Large intestine (tissue), 12 donors: ENCODE measurements at places on chromosomes 13 and 19. TPM values are rescaled to one million over a fixed set of nuclear protein-coding genes. Genes with fewer than 3 reads are reported as not detected.

The ZNF540 gene
- 5.2 TPM for polyA plus RNA-seq

The CYP2F1 gene
- 0.06 TPM for polyA plus RNA-seq

The CIC gene
- 43.4 TPM for polyA plus RNA-seq

The ATP4A gene
- not detected for polyA plus RNA-seq

The POU2F2 gene
- polyA plus RNA-seq, result 2.7 TPM

The GJB6 gene
- polyA plus RNA-seq, result 0.25 TPM

The COL5A3 gene
- 5.6 TPM for polyA plus RNA-seq

The ANKLE1 gene
- polyA plus RNA-seq, result 1.4 TPM

The ZNF524 gene
- 18.9 TPM for polyA plus RNA-seq

The CEACAM4 gene
- polyA plus RNA-seq, result 0.16 TPM

The CYP4F22 gene
- polyA plus RNA-seq, result 0.04 TPM

- no peaks in the 10 kb centered on the region for H3K4me1 ChIP-seq
- no peaks in the 10 kb centered on the region for H3K27me3 ChIP-seq
- DNase-seq, result no peak
- H3K36me3 ChIP-seq, result no peaks in the 10 kb centered on the region
- H3K27ac ChIP-seq, result no peak overlapping the region
Measured at GRCh38 chr13:29887686-29888085, 37.3 kb upstream of the UBL3 start.

- DNase-seq, result no peak
- H3K4me1 ChIP-seq, result peaks cover 5% of the 10 kb centered on the region
- H3K27me3 ChIP-seq, result peaks cover 41% of the 10 kb centered on the region
- no peaks in the 10 kb centered on the region for H3K36me3 ChIP-seq
- no peak overlapping the region for H3K27ac ChIP-seq
Measured at GRCh38 chr19:48509467-48510194, 2.0 kb downstream of the LMTK3 start.

GRCh38 chr13:29991343-29991742, 140.9 kb upstream of the UBL3 start:
- H3K36me3 ChIP-seq, result no peaks in the 10 kb centered on the region
- no peak overlapping the region for H3K4me3 ChIP-seq
- no peak overlapping the region for H3K27ac ChIP-seq
- H3K27me3 ChIP-seq, result no peaks in the 10 kb centered on the region
- H3K4me1 ChIP-seq, result no peaks in the 10 kb centered on the region
- no peak for DNase-seq

- H3K4me3 ChIP-seq, result no peak overlapping the region
- peaks cover 57% of the 10 kb centered on the region for H3K36me3 ChIP-seq
- no peak overlapping the region for H3K27ac ChIP-seq
- H3K4me1 ChIP-seq, result no peaks in the 10 kb centered on the region
Measured at GRCh38 chr19:34228762-34229161, 25.6 kb upstream of the GARRE1 start.

- no peak overlapping the region for H3K4me3 ChIP-seq
- H3K4me1 ChIP-seq, result no peaks in the 10 kb centered on the region
- H3K36me3 ChIP-seq, result no peaks in the 10 kb centered on the region
- no peak for DNase-seq
- H3K27ac ChIP-seq, result no peak overlapping the region
Measured at GRCh38 chr13:89694451-89694850, 1653.0 kb upstream of the MIR17HG start.

- H3K4me1 ChIP-seq, result no peaks in the 10 kb centered on the region
- H3K4me3 ChIP-seq, result no peak overlapping the region
- no peak overlapping the region for H3K27ac ChIP-seq
- no peaks in the 10 kb centered on the region for H3K36me3 ChIP-seq
Measured at GRCh38 chr13:109615721-109616420, 170.5 kb downstream of the IRS2 start.

DNA sequence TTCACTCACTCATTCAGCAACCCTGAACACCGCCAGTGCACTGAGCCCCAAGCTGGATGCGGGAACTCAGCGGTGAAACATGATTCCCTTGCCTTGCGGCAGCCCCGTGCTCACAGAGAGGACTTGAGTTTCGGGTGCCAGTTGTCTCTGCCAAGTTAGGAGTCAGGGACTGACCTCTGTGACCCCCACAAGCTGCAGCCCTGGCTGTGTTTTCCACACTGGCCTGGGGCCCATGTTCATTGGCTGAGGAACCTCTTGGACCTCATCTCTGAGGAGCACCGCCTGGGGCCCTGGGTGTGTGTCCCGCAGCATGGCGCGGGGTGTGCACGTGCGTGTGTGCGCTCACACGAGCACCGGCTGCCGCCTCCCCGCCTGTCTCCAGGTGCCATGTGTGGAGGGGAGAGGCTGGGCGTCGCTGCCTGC, 31.0 kb downstream of the CAPN12 start:
- H3K27me3 ChIP-seq, result no peaks in the 10 kb centered on the region
- H3K4me3 ChIP-seq, result no peak overlapping the region
- no peak for DNase-seq
- peaks cover 97% of the 10 kb centered on the region for H3K36me3 ChIP-seq

GRCh38 chr19:45745606-45746005, 12.4 kb downstream of the MEIOSIN start:
- H3K27ac ChIP-seq, result no peak overlapping the region
- no peaks in the 10 kb centered on the region for H3K4me1 ChIP-seq
- H3K36me3 ChIP-seq, result no peaks in the 10 kb centered on the region
- H3K4me3 ChIP-seq, result no peak overlapping the region
- DNase-seq, result no peak
- H3K27me3 ChIP-seq, result peaks cover 7% of the 10 kb centered on the region

- DNase-seq, result no peak
- H3K4me1 ChIP-seq, result no peaks in the 10 kb centered on the region
- no peak overlapping the region for H3K4me3 ChIP-seq
- no peak overlapping the region for H3K27ac ChIP-seq
- no peaks in the 10 kb centered on the region for H3K27me3 ChIP-seq
- H3K36me3 ChIP-seq, result no peaks in the 10 kb centered on the region
Measured at GRCh38 chr13:75437582-75438318, 44.2 kb downstream of the TBC1D4 start.

DNA sequence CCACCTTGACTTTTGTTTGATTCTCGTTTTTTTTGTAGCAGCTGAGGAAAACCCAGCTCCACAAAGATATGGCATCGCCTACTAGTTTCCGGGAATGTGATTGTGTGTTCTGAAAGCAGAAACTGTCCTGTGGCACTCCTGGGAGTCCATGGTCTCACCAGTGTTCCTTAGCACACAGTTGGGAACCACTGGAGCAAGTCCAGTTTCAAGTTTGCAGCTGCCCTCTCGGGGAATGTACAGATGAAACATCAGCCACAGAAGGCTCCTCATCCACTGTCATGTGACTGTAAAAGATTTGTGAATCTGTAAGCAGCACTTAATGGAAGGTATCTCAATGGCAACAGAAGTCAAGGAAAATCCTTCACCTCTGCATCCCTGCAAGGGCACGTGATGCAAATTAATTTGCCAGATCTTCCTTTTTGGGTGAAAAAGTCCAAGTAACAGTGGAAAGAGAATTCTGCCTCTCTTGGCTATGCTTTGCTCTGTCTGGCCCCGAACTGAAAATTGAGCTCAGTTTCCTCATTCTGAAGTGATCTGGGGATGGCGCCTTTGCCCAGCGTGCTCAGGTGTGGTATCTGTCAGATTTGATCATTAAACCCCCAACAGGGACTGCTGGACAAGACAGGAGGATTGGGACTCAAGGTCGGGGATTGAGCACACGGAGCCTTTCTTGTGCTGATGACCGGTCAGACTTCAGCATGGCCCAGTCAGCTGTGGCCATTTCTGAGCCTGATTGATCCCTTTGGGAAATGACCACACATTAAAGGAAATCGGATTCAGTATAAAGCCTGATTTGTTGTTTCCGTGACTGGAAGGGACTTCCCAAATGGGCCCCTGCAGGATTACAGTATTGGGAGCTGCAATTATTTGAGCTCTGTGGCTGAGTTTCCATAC, 58.8 kb downstream of the ING1 start:
- peaks cover 10% of the 10 kb centered on the region for H3K27me3 ChIP-seq
- no peaks in the 10 kb centered on the region for H3K36me3 ChIP-seq
- DNase-seq, result no peak
- H3K27ac ChIP-seq, result no peak overlapping the region
- no peaks in the 10 kb centered on the region for H3K4me1 ChIP-seq

GRCh38 chr19:1567848-1568227, 287 bp downstream of the MEX3D start:
- H3K36me3 ChIP-seq, result no peaks in the 10 kb centered on the region
- peaks cover 14% of the 10 kb centered on the region for H3K4me1 ChIP-seq
- H3K27ac ChIP-seq, result no peak overlapping the region
- no peak overlapping the region for H3K4me3 ChIP-seq
- DNase-seq, result no peak

DNA sequence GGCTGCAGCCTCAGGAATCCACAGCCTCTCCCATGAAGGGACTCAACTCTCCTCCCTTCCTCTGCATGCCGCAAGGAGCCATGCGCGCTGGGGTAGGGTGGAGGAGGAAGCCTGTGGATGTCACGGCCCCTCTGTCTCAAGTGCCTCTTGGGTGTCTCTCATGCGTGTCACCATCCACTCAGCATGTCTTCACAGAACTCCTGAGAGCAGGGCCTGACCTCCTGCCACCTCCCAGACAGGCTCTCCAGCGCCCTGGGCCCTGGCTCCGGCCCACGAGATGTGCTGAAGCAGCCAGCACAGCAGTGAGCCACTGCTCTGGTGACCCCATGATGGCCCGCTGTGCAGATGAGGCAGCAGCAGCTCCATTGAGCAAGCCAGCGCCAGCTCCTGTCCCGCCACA, 25.9 kb upstream of the SPACA7 start:
- no peaks in the 10 kb centered on the region for H3K4me1 ChIP-seq
- H3K27ac ChIP-seq, result no peak overlapping the region
- H3K4me3 ChIP-seq, result no peak overlapping the region
- DNase-seq, result no peak
- H3K27me3 ChIP-seq, result peaks cover 35% of the 10 kb centered on the region
- no peaks in the 10 kb centered on the region for H3K36me3 ChIP-seq

- no peaks in the 10 kb centered on the region for H3K27me3 ChIP-seq
- H3K4me1 ChIP-seq, result peaks cover 3% of the 10 kb centered on the region
- no peak overlapping the region for H3K27ac ChIP-seq
- DNase-seq, result no peak
Measured at GRCh38 chr19:6413291-6413690, 11.3 kb downstream of the KHSRP start.

- no peak for DNase-seq
- H3K36me3 ChIP-seq, result no peaks in the 10 kb centered on the region
- H3K4me1 ChIP-seq, result peaks cover 37% of the 10 kb centered on the region
Measured at GRCh38 chr13:51004111-51004865, 94.7 kb downstream of the RNASEH2B start.

GRCh38 chr13:106187501-106188095, 347.9 kb downstream of the EFNB2 start:
- H3K27me3 ChIP-seq, result no peaks in the 10 kb centered on the region
- no peak overlapping the region for H3K27ac ChIP-seq
- no peak overlapping the region for H3K4me3 ChIP-seq

GRCh38 chr19:17749912-17750317, 1.4 kb upstream of the FCHO1 start:
- H3K27ac ChIP-seq, result no peak overlapping the region
- DNase-seq, result no peak
- H3K27me3 ChIP-seq, result peaks cover 11% of the 10 kb centered on the region
- no peaks in the 10 kb centered on the region for H3K36me3 ChIP-seq
- H3K4me3 ChIP-seq, result no peak overlapping the region

GRCh38 chr13:22014469-22014868, 343.6 kb downstream of the FGF9 start:
- H3K36me3 ChIP-seq, result no peaks in the 10 kb centered on the region
- H3K27ac ChIP-seq, result no peak overlapping the region
- no peak overlapping the region for H3K4me3 ChIP-seq
- no peaks in the 10 kb centered on the region for H3K4me1 ChIP-seq
- DNase-seq, result no peak

GRCh38 chr13:48874165-48874564, 101.5 kb upstream of the FNDC3A start:
- peaks cover 19% of the 10 kb centered on the region for H3K4me1 ChIP-seq
- H3K27me3 ChIP-seq, result peaks cover 9% of the 10 kb centered on the region
- no peak overlapping the region for H3K4me3 ChIP-seq
- no peaks in the 10 kb centered on the region for H3K36me3 ChIP-seq
- DNase-seq, result peak; percentile 49

DNA sequence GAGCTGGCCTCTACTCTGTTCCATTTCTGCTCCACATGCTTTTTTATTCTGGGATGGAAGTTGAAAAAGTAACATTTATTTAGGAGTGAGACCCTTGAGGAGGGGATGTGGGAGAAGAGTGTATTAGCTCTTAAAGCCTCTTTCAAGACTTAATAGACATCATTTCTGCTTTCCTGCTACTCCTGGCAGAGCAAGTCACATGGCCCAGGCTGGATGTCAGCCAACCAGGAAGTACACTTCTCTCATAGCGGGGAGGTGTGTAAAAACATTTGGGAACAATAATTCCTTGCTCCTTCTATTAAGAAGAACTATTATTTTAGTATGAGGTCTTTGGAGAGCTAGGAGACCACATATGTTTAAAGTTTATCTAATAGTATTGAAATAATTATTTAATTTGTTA, 40.6 kb upstream of the FAM216B start:
- DNase-seq, result peak; percentile 37
- H3K27ac ChIP-seq, result no peak overlapping the region
- H3K4me1 ChIP-seq, result no peaks in the 10 kb centered on the region
- no peak overlapping the region for H3K4me3 ChIP-seq
- no peaks in the 10 kb centered on the region for H3K27me3 ChIP-seq

DNA sequence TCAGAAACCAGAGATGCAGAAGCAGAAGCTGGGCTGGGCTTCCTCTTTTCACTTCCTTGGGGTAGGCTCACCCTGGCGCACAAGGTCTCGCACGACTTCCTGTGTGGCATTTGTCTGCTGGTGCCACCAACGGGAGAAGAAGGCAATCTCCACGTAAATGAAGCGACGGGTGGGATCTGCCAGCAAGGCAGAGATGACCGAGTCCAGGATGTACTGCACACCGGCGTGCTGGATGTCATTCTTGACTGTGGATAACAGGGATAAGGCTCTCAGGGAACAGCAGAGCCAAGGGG, 1.3 kb downstream of the MAN2B1 start:
- peaks cover 15% of the 10 kb centered on the region for H3K4me1 ChIP-seq
- H3K4me3 ChIP-seq, result no peak overlapping the region
- H3K27ac ChIP-seq, result no peak overlapping the region
- no peaks in the 10 kb centered on the region for H3K27me3 ChIP-seq

- DNase-seq, result no peak
- no peak overlapping the region for H3K27ac ChIP-seq
- H3K4me1 ChIP-seq, result no peaks in the 10 kb centered on the region
- H3K27me3 ChIP-seq, result peaks cover 6% of the 10 kb centered on the region
- no peaks in the 10 kb centered on the region for H3K36me3 ChIP-seq
Measured at GRCh38 chr13:36124236-36124822, 6.9 kb downstream of the DCLK1 start.

GRCh38 chr13:113421673-113422270, 31.5 kb downstream of the ADPRHL1 start:
- H3K4me1 ChIP-seq, result peaks cover 2% of the 10 kb centered on the region
- peak overlapping the region; percentile 35 for H3K27ac ChIP-seq
- no peaks in the 10 kb centered on the region for H3K36me3 ChIP-seq

DNA sequence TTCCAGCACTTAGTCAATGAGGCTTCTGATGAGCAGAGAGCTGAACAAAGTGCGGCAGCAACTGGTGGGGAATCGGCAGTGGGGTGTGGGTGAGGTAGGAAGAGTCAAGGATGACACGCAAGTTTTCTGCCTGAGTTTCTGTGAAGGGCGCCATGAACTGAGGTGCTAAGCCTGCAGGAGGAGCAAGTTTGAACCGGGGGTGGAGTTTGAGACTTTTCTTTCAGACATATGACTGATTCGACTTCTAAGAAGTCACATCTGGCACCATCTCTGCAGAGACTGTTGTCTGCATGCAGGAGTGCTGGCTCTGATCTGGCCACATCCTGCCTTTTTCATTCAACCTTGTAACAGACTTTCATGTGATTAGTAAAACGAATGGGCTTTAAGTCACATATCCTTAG, 14.8 kb upstream of the GPI start:
- H3K36me3 ChIP-seq, result peaks cover 56% of the 10 kb centered on the region
- H3K4me3 ChIP-seq, result no peak overlapping the region
- H3K4me1 ChIP-seq, result peaks cover 4% of the 10 kb centered on the region
- DNase-seq, result no peak
- no peak overlapping the region for H3K27ac ChIP-seq
